IPS-NIHi11 (cell line): ENCODE measurements at places on chromosomes 2 and 18.
A peak's percentile ranks its signal among the peaks of the same experiment; 100 is the strongest.

GRCh38 chr18:23924813-23925212, 89.7 kb upstream of the TTC39C start:
- DNase-seq: no peak

DNA sequence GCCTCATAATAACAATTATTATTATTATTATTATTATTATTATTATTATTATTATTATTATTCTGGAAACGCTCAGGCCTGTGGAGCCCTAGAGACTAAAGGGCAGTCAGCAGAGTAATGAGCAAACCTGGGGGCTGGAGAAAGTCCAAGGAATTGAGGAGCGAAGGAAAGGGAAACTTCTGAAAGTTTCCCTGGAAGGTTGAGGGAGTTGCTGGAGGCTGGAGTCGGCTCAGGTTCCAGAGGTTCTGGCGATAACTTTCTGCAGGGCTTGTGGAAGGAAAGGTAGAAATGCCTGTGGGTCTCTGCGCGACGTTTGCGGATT, 9.2 kb downstream of the POU3F3 start:
- no peak for DNase-seq

GRCh38 chr2:120324933-120325332, 21.0 kb upstream of the INHBB start:
- DNase-seq: no peak

GRCh38 chr2:70561893-70562292, 8.3 kb upstream of the TGFA start:
- no peak for DNase-seq

GRCh38 chr2:134758633-134759032, 39.8 kb upstream of the TMEM163 start:
- no peak for DNase-seq

DNA sequence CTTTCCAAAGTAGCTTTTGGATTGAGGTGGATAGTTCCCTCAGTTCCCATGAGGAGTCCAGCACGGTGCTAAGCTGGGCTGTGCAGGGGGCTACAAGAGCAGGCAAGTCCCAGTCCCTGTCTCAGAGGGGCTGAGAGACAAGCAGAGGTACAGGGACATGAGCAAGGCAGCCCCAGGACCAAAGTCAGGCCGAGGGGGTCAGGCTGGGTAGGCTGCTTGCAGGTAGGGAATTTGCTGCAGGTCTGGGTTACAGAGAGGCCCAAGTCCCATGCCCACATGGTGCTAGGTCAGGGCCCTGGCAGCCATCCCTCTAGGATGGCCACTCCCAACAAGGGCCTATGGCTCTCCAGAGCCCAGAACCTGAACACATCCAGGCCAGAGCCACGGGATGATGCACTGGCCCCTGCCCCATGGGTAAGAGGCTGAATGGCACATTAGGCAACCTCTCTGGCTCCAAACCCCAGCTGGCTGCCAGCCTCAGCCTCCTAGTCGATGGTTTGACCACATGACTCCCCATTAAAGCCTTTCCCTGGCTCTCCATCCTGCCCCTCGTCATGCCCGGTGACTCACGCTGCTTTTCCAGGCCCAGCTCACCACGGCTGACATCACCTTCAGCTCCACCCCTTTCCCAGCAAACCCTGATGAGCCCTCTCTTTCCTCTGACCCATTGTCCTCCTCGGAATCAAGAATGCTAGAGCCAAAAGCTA, 83.7 kb downstream of the SDC1 start:
- no peak for DNase-seq

DNA sequence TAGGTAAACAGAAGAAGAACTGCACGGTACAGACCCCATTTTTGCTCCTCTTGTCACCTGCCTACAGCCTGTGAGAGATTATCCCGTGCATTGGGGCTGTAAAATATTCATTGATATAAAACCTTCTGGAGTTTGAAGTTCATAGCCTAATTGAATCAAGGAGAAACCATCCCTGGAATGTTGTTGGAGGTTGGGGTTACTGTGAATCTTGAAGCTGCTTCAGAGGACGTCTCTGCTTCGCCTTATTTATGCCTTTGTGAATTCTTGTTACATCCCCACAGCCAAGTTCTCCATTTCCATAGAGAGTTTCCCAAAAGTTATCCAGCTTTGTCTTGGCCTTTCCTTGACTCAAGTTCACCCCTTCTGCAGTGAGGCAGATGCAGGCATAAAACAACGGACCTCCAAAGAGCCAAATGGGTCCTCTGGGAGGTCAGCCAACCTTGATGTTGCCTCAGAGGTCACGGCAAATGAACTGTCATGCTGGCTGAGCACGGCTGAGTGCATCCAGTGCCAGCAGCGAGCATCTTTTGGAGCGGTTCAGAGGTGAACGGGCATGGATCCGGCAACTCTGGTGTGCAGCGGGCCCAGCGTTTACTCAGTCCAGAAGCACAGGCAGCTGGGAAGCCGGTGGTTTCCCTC, 317.6 kb downstream of the PRKCE start:
- no peak for DNase-seq

DNA sequence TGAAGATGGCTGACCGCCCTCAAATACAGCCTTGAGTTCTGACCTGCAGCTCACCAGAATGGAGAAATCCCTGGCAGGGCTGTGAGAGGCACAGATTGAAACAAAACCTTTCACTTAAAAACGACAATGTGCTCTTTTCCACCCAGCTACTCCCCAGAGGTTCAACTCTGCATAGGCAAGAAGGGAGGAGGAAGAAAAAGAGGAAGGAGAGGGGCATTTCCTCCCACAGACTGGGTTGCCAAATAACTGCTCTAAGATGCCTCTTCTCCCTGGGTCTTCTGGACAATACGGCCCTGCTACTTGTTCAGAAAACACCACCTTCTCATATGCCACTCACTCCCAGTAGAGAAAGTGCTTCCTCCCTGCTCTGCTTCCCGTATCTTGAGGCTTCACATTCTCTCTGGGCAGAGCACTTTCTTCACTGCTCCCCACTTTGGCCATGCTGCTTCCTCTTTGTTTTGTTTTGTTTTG, 136.4 kb upstream of the SLC1A4 start:
- DNase-seq: no peak

- no peak for DNase-seq
These were observed 3.0 kb upstream of the OSBPL1A start for GRCh38 chr18:24400587-24400986.

- DNase-seq: no peak
These were observed 255.1 kb downstream of the METTL4 start for GRCh38 chr18:2316082-2316750.

GRCh38 chr2:24824966-24825882, 32.0 kb downstream of the CENPO start:
- peak; percentile 26 for DNase-seq

DNA sequence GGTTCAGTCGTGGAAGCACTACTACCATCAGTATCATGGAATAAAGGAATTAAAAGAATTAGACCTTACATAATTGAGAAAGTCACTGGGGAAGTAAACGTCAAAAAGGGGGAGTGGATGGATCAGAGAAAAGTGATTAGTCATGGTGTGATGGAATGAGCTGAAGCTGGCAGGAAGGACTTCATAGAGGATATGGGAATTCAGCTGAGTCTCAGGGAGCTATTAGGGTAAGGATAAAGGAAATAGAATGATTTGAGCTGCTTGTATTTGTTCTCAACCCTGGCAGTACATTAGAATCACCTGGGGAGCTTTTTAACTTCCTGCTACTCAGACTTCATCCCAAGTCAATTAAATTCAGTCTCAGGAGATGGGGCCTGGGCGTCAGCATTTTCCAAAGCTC, 53.4 kb upstream of the SETBP1 start:
- DNase-seq: no peak

DNA sequence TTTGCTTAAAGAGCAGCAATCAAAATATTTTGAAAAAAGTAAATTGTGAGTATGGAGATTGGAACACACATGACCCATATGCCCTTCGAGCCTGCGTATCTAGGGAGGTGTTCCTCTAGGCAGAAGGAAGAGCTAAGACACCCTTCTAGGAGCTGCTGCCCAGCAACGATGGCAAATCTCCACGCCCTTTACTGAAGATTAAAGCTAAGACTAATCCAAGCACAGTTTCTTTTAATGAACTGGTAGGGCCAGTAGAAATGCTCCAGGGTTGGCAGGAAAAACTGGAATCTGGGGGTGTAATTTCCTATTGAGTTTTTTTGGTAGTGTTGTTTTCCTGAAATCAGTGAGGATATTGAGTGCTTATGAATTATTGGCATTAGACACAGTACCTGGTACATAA, 712 bp upstream of the SERPINB13 start:
- DNase-seq: no peak

DNA sequence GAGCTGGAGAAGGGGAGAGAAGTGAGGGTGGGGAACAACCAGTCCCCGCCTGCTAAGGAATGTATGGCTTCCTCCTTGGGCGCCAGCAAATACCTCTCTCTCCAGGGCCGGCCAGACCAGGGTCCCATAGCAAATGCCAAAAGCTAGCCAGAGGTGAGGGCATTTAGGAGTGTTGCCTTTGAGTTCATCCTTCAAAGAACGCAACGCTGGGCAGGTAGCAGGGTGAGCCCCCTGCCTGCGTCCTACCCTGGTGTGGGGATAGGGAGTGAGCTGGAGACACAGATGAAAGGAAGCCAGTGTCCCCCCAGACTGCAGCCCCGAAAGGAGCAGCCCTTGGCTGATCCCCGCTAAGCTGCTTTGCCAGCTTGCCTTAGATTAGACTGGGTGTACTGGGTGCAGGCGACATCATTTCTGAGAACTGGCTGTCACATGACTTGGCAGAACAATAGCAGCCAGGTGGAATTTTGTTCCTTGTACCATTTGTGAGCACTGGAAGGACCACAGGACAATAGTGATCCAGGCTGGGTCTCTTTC, 40.4 kb downstream of the KLHL29 start:
- no peak for DNase-seq

DNA sequence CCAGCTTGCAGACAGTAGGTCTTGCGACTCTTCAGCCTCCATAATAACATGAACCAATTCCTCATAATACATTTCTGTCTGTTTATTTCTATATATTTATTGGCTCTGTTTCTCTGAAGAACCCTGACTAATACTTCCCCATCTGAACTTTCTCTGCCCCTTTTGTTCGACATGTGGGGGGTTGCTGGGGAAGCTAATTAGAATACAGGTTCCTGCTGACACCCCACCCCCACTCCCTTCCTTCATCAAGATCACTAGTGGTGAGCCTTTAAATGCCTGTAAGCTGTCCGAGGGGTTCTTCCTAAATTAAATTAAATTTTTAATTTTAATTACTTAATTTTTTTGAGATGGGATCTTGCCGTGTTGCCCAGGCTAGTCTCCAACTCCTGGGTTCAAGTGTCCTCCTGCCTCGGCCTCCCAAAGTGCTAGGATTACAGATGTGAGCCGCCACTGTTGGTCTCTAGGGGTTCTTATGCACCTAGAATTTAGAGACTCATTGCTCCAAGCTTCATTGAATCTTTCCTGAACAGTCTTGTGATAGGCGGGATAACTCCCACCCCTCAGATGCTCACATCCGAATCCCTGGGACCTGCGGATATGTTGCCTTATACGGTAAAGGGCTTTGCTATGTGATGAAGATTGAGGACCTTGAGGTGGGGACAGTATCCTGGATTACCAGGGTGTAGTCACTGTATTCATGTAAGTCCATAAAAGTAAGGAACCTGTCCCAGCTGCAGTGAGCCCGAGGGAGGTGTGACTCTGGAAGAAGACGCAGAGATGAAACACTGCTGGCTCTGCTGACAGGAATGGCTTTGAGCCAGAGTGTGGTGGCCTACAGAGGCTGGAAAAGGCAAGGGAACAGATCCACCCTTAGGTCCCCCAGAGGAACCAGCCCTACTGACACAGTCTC, 26.2 kb downstream of the HPCAL1 start:
- DNase-seq: no peak

DNA sequence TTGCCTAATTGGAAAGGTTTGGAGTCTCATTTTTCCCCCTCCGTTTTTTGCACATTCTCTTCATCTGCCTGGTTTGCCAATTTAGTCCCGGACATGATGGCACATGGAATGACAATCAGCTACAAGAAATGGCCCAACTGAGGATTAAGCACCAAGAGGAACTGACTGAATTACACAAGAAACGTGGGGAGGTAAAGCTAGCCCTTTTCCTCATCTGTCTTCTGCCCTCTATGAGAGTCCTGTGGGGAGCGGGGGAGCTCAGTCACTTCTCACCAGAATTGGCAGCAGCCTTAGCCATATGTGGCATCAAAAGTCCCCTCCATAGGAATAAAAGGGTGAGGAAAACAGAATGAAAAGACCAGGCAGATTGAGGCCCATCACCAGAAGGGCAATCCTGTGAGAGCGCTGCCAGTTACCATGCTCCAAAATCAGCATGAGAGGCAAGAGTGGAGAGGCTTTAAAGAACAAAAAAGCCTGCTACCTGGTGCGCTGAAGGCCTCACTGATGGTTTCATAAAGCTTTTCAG, 11.6 kb downstream of the ATG16L1 start:
- DNase-seq: no peak

DNA sequence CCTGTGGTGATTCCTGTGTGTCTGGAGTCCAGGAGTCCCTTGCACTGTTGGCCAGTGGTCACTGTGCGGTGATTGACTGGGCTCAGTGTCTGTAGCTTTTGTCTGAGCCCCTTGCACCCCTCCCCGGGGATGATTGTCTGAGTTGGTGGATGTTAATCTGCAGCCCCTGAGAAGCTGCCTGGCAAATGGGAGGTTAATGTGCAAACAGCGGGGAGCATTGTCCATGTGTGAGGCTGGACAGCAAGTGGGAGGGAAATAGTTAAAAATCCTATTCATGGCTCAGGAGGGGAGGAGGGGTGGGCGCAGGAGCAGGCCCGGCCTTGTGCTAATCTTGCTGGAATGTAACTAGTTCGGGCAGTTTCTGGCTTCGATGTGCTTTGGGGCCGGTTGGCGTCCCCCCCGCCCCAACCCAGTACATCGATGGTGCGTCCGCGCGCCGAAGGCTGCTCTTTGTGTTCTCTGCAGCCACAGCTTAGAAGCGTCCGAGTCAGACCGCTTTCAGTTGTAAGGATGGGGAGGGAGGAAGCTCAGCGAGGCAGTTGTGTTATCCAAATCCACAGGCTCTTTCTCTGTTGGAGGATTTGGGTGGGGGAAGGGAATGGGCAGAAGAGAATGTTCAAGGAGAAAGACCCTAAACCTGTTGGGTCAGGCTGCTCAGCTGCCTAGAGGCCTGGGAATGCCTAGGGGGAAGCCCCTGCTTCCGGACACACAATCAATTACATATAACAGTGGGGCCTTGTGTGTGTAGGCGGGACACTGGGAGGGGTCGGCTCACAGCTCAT, 71.8 kb downstream of the TGOLN2 start:
- DNase-seq: peak; percentile 86

GRCh38 chr18:10239991-10240634, 214.3 kb upstream of the APCDD1 start:
- DNase-seq: no peak

GRCh38 chr2:16031848-16032159, 91.5 kb downstream of the MYCN start:
- DNase-seq: no peak

- no peak for DNase-seq
These were observed 48.1 kb upstream of the SLC39A10 start for GRCh38 chr2:195608768-195609454.

- DNase-seq: no peak
These were observed 17.1 kb upstream of the B3GNT2 start for GRCh38 chr2:62178741-62179271.

GRCh38 chr18:9488538-9488937, 13.2 kb downstream of the RALBP1 start:
- DNase-seq: no peak

DNA sequence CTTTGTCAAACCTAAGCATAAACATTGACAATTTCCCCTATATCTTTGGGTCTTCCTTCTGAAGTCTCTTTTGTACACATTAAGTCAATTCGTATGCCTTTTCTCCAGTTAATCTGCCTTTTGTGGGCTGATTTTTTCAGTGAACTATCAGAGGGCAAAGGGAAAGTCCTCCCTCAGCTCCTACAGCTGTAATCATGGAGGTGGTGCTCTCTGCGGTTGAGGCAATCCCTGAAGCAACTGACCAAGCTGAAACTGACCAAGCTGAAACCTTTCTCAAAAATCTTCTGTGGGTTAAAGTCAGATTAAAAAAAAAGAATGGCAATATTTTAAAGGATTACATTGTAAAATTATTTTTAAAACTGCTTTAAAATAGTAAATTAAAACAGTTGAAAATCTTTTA, 105.8 kb upstream of the DNAJC10 start:
- DNase-seq: no peak
